Renal cortical epithelial cell (primary cell): ENCODE measurements at places on chromosomes 7 and 10.

GRCh38 chr10:108567899-108568752, 1355.2 kb downstream of the XPNPEP1 start:
- no peak for DNase-seq

DNA sequence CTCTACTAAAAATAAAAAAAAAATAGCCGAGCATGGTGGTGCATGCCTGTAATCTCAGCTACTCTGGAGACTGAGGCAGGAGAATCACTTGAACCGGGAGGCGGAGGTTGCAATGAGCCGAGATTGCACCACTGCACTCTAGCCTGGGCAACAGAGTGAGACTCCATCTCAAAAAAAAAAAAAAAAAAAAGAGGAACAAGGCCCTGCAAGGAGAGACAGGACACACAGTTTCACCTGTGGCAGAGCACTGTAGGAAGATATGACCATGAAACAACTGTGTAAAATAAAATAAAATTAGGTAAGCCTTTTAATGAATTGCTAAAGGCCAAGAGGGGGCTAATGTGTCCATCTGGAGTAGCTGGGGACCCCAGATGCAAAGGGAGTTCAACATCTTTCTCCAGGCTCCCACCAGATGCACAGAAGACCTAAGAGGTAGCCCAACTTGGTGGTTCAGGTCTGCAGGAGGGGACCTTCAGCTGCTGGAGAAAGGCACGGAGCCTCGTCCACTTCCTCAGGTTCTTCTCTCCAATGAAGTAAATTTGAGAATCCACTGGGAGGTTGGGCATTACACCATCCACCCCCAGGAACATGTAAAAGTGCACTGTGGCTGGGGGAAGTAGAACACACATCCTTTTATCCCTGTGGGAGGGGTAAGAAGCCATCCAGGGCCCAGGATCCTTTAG, 12.7 kb downstream of the PPIF start:
- DNase-seq = no peak

DNA sequence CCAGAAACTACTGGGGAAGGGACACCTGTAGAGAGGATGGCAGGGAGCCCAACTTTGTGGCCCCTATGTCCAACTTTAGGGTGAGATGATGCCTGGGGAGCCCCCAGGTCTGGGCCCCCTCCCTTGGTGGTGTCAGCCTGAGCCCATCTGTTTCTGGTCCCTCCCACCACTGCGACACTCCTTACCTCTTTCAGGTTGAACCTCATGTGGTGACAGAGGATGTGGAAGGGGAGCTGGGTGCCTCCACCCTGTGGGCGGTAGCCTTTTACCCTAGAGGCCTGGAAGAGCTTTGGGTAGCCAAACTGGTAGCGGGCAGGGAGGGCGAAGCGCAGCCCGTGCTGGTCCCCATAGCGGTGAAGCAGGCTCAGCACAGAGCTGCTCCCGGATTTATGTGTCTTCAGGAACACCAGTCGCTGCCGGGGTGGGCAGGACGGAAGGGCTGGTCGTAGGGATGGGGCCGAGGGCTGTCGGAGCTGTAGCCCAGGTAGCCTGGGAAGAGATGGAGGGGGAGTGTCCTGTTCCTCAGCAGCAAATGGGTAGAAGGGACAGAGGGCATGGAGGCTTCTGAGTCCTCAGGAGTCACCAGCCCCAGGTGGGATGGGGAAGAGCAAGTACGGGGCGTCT, 2.0 kb downstream of the GAL3ST4 start:
- DNase-seq = no peak

DNA sequence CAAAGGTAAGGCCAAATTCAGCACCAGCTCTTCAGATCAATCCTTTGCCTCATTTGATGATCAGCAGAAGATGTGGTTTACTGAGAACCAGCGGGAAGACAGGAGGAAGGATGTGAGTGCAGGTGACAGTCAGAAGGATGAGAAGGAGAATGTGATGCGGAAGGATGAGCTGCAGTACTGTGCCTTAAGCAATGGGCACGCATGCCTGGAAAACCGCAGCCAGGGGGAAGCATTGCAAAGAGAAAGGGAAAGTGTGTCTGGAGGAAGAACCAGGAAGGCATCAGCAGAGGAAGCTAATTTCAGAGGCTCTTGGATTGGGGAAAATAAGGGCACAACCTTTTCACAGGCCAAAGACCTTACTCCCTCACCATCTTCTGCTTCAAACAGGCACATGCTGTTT, 25.7 kb downstream of the C10orf71 start:
- no peak for DNase-seq

DNA sequence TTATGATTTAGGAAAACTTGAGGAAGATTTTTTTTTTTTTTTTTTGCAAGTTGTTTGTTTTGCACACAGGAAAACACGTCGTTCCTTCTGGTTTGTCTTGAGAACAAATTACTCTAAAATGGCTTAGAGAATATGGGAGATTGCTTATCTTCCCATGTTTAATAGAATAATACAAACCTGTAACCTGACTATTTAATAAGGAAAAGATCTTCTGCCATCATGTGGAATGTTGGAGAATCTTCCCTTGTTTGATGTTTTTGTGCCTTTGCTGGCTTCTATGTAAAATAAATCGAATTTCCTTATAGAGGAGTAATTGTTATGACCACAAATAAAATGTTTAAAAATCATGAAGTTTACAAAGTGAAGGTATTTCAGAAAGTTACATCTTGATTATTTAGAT, 818.8 kb downstream of the GATA3 start:
- peak; percentile 5 for DNase-seq

DNA sequence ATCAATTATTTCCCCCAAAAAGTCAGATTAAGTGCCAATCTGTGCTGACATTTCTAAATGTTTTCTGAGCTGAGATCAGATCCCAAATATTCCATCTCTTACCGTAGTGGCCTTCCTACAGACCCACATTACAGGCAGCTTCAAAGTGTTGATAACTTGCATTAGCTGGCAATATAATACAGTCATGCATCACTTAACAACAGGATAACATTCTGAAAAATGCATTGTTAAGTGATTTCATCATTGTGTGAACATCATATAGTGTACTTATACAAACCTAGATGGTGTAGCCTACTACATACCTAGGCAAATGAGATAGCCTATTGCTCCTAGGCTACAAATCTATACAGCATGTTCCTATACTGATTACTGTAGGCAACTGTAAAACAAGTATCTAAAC, 22.4 kb downstream of the SLC25A13 start:
- peak; percentile 17 for DNase-seq

- no peak for DNase-seq
Observed at GRCh38 chr10:52316500-52316899, 2.4 kb downstream of the DKK1 start.

DNA sequence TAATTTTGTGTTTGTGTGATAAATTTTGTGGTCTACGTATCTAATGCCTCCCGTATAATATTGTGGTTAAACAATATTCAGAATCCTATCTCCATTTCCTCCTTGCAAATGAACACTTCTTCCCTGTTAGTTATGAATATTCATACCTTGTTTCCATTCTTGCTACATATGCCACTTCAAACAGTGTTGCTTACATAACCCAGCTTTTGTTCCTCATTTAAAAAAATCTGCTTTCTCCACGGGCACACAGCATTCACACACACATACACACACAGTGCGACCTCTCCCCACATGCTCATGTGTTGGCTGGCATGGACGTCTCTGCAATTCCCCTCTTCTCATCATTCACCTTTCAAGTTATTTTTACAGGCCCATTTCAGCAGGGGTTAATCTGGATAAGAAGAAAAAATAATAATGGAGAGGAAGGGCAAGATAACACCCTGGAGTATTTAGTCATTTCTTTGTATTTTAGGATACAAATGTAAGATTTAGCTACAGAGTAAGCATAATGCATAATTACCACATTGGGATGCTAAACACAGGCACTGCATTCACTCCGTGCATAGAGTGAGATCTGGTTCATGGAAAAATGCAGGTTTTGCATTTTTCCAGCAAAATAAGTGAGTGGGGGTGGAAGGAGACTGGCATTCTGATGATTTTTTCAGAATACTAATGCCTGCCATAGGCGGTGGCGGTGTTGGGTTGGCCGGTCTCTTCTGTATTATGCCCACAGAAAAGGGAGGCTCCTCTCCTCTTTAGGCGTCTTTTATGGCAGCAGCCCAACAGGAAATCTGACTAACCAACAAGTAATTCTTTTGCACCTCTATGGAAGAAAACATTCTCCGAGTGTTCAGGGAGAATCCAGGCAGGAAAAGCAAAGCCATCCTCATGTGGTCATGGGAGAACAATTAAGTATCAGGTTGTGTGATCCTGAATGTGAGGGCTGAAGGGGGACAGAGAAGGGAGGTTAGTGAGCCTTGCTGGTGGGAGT, 31.7 kb upstream of the ELMO1 start:
- DNase-seq = peak; percentile 17

- no peak for DNase-seq
Observed at GRCh38 chr10:44233561-44234482, 151.1 kb downstream of the CXCL12 start.

DNA sequence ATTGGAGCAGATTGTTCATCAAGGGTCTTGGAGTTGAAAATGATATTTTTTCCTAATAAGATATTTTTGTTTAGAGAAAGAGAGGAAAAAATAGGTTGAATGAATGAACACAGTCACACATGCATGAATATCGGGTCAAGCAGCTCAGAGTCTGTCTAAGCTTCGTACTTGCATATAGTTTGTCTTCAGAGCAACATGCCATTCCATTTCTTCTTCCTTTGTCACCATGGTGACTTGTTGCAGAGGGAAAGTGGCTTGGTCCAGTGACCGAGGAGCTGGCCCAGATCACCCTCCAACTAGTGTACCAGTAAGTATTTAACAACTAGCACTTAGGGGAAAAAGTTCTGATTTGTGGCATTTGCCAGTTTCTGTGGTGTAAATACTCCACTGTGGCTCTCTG, 232.1 kb downstream of the TCF7L2 start:
- DNase-seq = no peak

- DNase-seq = no peak
Observed at GRCh38 chr10:73368238-73368637, 9.6 kb upstream of the CFAP70 start.

DNA sequence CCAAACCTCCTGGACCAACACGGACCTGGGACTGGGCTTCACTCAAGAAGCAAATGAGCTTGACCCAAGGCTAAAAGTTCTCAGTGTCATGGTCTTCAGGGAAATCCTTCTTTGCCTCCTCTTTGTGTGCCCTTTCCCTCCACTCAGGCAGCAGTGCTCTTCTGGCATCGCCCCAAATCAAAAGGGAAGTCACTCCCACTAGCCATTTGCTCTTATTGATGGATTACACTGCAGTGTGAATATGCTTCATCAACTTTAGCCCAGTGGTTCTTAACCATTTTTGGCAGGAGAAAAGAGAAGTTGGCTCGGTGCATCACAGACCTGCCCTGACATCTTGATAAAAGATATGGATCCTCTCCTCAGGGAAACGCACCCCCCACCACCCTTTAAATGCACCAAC, 19.2 kb upstream of the IKZF1 start:
- DNase-seq = no peak

DNA sequence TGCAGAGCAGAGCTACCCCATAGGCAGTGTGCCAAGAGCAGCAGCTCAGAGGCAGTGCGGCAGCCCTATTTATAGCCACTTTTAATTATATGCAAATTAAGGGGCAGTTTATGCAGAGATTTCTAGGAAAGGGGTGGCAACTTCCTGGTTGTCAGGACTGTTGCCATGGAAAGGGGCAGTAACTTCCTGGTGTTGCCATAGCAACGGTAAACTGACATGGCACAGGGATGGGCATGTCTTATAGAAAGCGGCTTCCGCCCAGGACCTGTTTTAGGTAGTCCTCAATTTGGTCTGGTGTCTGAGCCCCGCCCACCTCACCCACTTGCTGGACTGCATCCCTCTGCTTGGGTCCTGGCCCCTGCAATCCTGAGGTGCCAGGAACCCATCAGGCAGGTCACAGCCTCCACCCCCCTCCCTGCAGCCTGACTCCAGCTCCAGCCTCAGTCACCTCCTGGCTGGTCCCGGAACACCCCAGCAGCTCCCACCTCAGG, 115.8 kb downstream of the TMEM130 start:
- no peak for DNase-seq

- no peak for DNase-seq
Observed at GRCh38 chr7:141541375-141541774, 9.8 kb upstream of the AGK start.

GRCh38 chr10:117424171-117424570, 48.9 kb upstream of the PDZD8 start:
- no peak for DNase-seq

DNA sequence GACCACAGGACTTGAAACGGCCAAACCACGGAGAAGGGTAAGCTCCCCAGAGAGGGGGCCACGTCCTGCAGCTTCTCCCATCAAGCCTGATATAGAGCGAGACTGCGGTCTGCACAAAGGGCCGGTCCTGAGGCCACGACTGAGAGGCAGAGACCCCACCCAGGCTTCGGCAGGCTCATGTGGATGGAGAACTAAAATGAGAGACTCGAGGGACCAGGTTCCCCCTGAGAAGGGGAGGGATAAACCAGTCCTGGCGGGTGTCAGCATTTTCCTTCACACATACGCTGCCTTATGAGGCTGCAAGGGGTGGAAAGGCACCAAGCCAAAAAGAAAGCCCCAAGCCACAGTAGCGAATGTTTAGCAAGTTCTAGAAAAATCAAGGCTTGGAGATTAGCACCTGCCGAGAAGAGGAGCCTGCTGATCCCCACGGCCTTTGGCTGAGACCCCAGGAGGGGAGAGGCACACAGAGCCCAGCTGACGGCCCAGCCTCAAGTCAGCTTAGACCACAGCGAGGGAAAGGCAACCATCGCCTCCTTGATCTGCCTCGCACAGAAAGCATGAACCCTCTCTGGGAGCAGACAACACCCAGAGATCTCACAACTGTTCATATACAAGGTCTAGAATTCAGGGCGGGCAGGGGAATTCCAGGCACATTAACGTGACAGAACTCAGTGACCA, 92.6 kb upstream of the RNF32 start:
- no peak for DNase-seq

DNA sequence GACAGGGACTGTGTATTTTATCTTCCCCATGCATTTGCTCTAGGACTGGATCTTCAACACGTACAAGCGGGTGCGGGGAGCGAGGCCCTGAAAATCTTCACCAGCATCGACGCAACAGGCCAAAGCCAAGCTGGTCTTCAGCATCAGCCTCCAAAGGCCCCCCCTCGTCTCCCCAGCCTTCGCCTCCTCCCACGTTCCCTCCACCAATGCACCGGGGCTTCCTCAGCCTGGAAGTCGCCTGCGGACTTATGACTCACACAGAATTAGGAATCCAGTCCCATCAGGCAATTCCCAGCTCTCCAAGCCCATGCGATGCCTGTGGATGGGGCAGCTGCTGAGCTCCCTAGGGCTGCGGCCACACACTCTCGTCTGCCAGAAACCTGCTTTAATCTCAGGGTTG, 36.3 kb upstream of the RNF32 start:
- DNase-seq = no peak

- DNase-seq = no peak
Observed at GRCh38 chr7:79421751-79422150, 31.7 kb downstream of the MAGI2 start.

DNA sequence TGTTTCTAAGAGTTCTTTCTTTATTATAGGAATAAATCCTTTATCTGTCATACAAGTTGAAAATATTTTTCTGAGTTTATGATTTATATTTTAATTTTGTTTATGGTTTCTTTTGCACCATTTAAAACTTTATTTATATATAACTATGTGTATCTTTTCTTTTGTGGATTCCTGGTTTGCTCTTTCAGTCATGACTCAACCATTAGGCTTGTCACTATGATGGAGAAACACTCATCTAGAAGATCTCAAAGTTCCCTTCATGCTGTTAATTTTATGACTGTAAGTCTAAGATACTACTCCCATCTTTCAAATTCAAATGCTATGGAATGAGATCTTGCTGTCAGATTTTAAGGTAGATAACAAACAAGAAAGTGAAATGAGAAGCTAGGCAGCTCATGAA, 199.5 kb downstream of the INHBA start:
- no peak for DNase-seq
